ENCODE measurements at places on chromosomes 2 and 18. TPM values are rescaled to one million over a fixed set of nuclear protein-coding genes. Genes with fewer than 3 reads are reported as not detected.

Gene WNT10A
- total RNA-seq: not detected

Gene ABCG8
- total RNA-seq: not detected

Gene CMPK2
- 4.9 TPM for total RNA-seq

Gene SAG
- not detected for total RNA-seq

Gene LYPD6
- 0.53 TPM for total RNA-seq

Data from A375 (cell line).